Activated CD4-positive, alpha-beta T cell treated with anti-CD3 and anti-CD28 coated beads, Interleukin-2, amount 10 ng/mL, durations not matched to agents 24 days and 14 days (primary cell): ENCODE measurements at places on chromosomes 2 and 18. TPM values are rescaled to one million over a fixed set of nuclear protein-coding genes. Genes with fewer than 3 reads are reported as not detected.

The QPCT gene
- 2.0 and 2.1 TPM in 2 replicates for total RNA-seq

The NEB gene
- 0.02 and 0.09 TPM in 2 replicates for total RNA-seq

- peak; percentile 70 for DNase-seq
These were observed 79.2 kb downstream of the SETBP1 start for GRCh38 chr18:44759925-44760342.

DNA sequence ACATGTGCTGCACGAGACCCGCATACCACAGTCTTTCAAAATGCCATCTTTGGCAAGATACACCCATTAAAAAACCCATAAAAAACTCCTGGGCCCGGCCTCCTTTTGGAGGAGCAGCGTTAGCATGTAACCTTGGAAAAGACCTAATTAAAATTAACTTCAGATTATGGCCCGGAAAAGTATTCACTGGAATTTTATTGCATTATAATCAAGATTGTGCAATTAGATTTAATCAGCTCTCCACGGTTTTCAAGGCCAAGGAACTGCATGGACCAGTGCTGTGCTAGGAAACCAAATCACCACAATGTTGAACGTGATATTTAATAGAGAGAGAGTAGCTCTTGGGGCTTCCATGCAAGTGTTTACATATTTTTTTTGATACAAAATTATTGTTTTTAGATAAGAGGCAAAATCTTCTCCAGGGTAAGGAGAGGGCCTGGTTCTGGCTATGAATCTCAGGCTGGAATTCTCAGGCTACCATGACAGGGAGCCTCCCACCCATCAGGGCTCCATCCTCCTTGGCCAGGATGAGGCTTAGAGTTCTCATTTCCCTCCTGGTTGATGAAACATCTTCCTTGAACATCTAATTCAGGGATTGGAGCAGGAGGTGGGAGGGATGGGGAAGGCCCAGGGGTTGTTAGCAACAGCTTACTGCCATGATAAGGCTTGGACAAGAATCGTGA, 82.0 kb upstream of the TTC39C start:
- no peak for DNase-seq

DNA sequence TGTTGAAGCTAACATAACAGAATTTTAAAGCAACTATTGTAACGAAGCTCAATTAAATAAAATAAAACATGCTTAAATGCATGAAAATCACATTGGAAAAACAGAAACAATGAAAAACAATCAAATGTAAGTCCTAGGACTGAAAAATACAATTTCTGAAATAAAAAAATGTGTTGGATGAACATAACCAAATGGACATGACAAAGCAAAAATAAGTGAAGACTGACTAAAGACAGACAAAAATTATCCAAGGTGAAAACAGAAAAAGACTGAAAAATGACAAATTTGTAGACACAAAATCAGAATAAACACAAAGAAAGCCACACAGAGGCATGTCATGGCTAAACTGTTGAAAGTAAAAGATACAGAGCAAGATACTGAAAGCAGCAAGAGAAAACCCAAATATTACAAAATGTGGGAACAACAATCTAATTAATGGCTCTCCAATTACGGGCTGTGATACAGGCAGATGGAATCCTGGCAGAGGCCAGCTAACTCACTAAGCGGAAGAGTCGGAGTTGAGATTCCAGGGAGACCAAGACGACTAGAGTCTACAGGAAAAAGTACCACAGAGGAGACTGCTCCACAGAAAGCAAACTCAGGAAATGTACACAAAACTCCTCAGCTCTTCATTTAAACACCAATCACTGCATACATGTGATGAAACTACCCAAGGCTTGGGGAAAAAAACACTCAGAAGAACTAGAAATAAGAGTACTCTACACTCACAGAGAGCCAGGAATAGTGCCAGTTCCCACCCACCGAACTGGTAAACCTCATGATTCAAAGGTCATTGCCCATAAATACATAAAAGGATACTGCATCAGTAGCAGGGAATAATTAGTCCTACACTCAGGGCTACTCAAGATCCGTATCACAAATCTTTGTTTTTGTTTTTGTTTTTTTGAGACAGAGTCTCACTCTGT, 83.6 kb downstream of the ATAD2B start:
- no peak for DNase-seq

DNA sequence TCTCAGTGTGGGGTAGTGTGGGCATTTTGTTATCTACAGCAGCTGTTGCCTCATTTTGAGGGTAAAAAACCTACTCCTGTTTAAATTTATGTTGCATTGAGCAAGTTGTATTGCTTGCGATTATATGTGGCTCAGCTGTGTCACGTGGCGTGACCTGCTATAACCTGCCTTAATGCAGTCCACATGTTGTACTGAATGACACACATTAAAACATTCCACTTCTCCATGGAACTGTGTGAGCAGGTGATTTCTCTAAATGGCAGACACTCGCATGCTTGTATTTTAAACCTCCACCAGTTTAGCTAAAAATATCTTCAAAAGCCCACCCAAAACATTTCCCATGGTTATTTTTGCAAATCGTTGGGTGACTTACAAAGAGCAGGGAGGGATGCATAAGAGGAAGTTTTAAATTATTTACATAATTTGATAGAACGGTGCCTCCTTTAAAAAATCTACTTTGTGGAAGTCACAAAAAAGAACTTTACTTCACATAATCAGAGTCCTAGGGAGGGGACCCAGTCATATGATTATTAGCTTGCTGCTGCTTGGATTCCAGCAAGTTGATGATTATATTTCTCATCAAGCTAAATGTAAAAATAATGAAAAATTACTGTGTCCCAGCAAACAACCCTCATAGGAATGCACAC, 163.3 kb upstream of the ZEB2 start:
- no peak for DNase-seq

GRCh38 chr2:100247256-100248043, 74.9 kb downstream of the LONRF2 start:
- no peak for DNase-seq

DNA sequence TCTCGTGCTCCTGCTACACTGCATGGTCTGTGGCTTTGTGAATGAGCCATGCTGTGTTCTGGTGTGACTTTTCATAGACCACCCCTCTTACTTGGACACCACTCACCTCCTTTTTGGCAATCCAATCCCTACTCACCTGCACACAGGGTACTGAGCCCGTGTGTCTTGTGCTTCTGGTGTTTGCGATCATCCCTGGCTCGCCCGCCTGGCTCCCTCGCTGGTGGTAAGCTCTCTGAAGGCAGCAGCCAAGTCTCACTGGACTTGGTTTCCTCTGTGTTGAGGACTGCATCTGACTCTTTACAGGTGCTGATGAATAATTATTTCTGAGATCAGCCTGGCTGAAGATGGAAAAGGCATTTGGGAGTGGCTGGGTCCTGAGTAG, 276.8 kb downstream of the TSN start:
- no peak for DNase-seq

GRCh38 chr18:26133652-26134051, at the start of gene PSMA8:
Gene PSMA8, plus strand, starts transcription at chr18:26133869. Its CDS starts 97 bp downstream, at chr18:26133966.
- peak; percentile 84 for DNase-seq

- DNase-seq = peak; percentile 97
These were observed at the start of gene C2orf68 for GRCh38 chr2:85611705-85612587. Gene C2orf68, minus strand, starts transcription at chr2:85612066. Its CDS starts 82 bp downstream, at chr2:85611984.

DNA sequence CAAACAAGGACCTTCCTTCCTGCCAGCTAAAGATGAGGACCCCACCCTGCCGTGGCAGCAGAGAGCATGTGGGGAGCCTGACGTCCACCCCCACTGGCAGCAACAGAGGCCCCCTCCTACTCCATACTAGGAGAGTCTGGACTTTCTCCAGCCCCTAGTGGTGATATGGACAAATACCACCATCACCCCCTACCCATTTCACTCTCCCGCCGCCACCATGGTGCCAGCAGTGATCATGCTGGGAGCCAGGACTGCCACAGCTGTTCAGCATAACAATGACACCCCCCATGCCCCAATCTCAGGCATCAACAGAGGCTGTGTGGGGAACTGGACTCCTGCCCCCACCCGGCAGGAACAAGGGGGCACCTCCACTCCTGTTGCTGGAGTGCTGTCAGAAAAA, 42.7 kb upstream of the ATP9B start:
- peak; percentile 27 for DNase-seq

DNA sequence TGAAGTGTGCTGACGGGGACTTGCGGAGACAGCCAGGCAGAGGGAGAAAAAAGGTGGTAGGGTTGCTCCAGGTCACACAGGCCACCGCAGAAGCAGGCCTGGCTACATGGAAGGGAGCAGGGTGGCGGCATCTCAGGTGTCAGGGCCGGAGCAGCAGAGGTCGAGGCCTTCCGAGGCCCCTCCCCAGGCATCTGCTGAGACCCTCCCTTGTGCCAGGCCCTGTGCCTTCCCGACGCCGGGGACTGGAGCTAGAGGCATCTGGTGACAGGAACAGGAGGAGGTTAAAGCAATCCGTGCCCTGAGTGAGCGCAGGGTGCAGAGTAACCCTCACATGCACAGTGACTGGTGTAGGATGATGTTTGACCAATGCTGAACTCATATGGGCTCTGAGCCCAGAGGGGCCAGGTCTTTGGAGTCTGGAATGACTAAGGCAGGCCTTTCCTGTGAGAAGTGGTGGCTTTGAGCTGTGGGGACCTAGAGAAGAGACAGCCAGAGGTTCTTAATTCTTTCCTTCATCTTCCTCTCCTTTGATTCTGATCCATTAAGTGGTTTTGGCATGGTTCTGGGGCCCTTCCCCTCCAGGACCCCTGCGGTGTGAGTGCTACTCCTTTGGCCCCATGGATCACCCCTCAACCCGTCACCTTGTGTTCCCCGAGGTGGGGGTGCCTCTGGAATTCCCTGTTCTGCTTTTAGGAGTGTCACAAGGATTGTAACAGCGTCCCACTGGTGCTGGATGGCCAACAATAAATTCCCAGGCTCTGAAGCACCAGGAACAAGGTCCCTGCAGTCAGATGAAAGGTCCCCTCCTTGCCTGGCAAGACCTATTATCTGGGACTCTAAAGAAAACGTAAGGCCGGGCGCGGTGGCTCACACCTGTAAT, 72.1 kb downstream of the KLHL29 start:
- DNase-seq = no peak
